ENCODE measurements at places on chromosomes 6 and 20.

GRCh38 chr6:46961232-46961631 lies 39.5 kb upstream of the ADGRF5 start:
- DNase-seq = no peak

GRCh38 chr6:107720717-107721116 lies 103.4 kb downstream of the SCML4 start:
- DNase-seq = no peak

- no peak for DNase-seq
Measured at GRCh38 chr6:156634048-156634447, 143.1 kb upstream of the ARID1B start.

DNA sequence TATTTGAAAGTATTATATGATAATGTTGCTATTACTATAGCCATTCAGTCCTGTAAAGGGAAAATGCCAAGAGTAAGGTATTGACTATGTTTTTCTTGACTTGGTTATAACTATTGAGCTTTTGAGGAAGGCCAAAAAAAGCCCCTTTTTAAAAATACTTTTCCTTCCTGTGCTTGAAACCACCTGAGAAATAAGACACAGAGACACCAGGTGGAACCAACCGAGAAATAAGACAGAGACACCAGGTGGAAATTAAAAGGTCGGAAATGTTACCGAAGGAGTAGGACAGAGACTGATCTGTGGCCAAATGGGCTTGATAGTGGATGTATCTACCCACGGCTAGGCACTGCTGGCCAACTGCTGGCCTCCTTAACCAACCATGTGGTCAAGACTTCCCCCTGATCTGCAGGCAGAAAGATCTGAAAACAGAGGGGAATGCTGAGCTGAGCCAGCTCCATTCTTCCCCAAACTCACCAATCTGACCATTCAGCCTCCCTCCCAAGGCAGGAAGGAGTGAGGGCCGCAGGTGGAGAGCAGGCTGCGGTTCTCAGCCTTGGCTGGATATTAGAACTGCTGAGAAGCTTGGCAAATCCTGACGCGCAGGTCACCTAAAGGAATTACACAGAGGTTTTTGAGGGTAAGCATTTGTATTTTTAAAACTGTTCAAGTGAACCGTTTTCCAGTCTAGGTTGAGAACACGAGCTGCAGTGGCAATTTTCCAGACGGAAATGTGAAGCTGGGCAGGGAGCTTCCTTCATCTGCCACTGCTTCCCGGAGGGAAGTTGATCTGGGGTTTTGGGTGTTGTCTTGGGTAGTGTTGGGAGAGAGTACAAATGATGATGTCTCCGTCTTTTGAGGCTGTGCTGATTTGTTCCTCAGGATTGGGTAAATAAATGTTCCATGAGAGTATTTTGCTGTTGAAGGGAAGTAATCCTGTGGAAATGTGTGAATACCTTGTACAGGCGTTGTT lies 121.7 kb upstream of the EXOC2 start:
- no peak for DNase-seq

- DNase-seq = no peak
Measured at GRCh38 chr20:32964575-32964974, 39.7 kb downstream of the SUN5 start.

- DNase-seq = no peak
Measured at GRCh38 chr20:20463933-20464374, 96.0 kb downstream of the INSM1 start.
